Left cardiac atrium (tissue), 4 donors: ENCODE measurements at places on chromosomes 2 and 18.

DNA sequence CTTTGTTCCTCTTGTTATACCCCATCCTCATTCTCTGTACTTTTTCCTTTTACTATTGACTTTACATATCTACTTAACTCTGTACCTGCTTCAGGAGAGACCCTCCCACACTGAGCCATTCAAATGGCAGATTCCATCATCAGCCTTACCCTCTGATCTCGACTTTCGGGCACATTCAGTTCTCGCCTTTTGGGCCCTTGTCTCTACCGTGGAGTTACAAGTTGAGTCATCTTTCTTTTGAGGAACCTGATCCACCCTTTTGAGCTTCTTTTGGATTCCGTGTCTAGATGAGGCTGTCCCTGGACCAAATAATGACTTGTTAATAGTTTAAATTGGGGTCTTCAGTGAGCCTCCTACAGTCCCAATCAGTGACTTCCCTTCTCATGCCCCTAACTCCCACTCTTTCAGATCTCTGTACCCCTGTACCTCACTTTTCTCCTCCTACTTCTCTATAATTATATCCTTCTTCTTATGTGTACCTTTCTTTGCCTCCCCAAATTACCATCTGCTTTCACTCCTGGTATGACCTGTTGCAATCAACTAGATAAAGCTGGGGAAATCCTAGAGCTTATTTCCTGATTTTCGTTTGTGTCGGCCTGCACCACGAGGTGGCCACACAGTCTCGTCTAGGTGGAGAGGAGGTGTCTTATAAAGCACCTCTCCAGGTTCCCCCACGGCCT lies 17.2 kb downstream of the SP110 start:
- no peak for DNase-seq

DNA sequence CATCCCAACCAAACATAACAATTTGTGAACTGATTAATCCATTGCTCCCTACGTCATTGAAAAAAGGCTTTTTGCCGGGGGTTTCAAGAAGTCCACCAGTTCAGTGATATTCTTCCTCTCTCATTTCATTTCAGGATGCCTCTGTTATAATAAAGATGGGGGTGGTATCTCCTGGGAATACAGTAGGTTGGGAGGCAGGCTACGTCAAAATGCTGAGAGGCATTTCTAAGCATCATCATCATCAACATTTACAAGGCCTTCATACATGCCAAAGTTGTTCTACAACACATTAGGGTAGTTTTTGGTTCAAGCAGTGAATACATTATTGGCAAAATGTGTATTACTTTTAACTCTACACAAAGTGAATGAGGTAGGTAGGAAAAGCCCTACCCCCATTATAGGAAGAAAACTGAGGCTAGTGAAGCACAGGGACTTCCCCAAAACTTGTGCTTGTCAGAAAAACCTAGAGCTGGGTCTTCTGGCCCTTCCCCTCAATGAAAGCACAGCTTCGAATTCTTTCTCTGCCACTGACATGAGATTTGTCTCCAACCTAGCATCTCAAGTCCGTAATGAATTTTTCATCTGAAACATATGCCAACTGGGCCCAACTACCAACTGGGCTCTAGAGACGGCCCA lies 11.3 kb downstream of the OSR1 start:
- no peak for DNase-seq

- DNase-seq, result no peak
Observed at GRCh38 chr2:227774011-227774624, 28.4 kb downstream of the SCYGR8 start.

GRCh38 chr2:269356-270030 lies 4.7 kb downstream of the ACP1 start:
- no peak for DNase-seq
